ELR (cell line): ENCODE measurements at places on chromosomes 3 and 15.

- DNase-seq: peak; percentile 17
Observed at GRCh38 chr3:101720851-101721840, 3.3 kb upstream of the CEP97 start.

- DNase-seq: no peak
Observed at GRCh38 chr15:52656412-52656811, 22.8 kb downstream of the ATOSA start.

GRCh38 chr3:65927576-65927975, 111.1 kb downstream of the MAGI1 start:
- DNase-seq: peak; percentile 41

DNA sequence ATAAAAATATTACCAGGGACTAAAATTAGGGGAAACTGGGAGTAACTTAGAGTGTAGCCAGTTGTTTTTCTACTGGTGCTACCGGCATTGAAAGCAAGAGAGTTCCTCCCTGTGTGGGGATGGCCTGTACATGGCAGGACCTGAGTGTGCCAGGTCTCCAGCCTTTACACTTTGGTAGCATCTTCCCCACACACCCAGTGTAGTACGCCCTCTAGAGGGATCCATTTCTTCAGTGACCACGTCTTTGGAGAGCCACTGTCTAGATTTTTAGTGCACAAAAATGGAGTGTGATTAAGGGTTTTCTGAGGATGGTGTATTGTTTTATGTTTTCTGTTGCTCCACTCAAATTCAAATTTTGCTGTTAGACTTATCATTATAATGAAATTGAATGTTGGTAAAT, 507.0 kb upstream of the TPRG1 start:
- peak; percentile 60 for DNase-seq

GRCh38 chr3:160677459-160677881, 510 bp downstream of the ARL14 start:
- DNase-seq: peak; percentile 40

DNA sequence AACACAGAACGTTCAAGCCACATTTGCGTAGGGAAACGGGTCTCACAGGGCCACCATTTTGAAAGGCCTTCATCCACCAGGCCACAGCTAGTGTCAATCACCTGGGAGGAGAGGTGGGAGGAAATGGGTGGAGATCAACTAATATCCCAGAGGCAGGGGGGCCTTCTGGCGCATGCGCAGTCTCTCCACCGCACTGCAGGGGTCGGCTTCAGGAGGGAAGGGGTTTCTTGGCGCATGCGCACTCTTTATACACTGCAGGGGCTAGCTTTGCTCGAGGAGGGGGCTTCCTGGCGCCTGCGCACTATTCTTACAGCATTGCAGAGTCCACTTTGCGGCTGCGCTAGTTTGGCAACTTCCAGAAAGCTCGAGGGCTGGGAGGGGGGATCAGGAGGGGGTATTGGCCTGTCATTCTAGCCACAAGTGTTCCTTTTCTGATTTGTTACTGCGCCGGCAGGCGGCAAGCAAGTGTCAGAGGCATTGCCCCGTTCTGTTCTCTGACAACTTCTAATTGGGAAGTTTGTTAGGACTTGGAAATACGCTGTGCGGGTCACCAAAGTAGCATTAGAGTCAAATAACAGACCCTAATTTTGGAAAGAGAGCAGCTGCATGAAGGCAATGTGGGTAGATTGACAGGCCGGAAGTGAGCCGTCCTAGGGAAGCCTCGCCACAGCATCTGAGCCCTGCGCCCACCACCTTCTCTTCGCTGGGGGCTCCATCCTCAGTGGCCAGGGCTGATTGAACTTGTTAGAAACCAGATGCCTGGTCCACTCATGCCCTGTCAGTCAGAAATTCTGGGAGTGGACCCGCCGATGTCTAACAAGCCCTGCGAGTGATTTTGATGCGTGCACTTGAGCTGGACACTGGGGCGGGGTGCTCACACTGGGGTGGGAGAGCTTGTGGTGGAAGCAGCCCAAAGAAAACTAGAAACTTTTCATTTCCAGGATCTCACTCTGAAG, 173.5 kb upstream of the NDN start:
- no peak for DNase-seq

- no peak for DNase-seq
Observed at GRCh38 chr3:170480111-170480510, 61.4 kb downstream of the CLDN11 start.

- DNase-seq: peak; percentile 30
Observed at GRCh38 chr3:125591116-125591760, 4.1 kb downstream of the OSBPL11 start.

GRCh38 chr3:38311476-38311875, 29.4 kb downstream of the SLC22A14 start:
- DNase-seq: no peak

DNA sequence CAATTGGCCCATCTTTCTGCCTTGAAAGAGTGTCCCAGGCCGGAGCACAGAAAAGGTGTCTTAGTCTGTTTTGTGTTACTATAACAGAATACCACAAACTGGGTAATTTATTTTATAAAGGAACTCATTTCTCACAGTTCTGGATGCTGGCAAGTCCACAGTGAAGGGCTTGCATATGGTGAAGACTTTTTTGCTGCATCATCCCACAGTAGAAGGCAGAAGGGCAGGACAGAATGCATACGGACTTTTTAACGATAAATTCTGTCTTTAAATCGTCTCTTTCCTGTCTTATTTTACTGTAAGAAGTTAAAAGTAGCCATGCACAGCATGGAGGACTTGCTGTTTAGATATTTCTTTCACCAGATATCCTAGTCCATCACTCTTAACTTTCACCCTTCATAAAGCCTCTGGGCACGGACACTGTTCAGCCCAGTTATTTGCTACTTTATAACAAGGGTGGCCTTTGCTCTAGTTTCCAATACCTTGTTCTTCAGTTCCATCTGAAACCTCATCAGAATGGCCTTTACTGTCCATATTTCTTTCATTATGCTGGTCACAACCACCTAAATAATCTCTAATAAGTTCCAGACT, 10.3 kb upstream of the EIF1B start:
- DNase-seq: no peak

- no peak for DNase-seq
Observed at GRCh38 chr15:32879980-32880379, 162.2 kb downstream of the GREM1 start.

DNA sequence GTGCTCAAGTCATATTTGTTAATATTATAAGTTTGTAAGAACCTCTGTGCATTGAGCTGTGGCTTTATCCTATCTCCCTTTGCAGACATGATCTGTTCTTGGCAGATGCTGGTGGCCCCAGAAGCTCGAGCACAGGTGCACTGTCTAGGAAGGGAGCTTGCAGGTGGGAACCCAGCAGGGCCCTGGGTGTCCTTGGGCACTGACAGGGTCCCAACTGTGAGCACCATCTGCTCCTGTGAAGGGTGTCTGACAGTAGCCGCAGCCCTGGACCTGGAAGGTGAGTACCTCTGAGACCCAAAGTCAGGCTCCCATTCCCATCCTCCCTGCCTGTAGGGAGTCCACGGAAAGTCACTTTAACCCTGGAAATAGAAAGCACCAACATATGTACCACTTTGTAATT, 2.4 kb upstream of the REC114 start:
- no peak for DNase-seq

GRCh38 chr15:48406911-48407310, 75.7 kb downstream of the DUT start:
- DNase-seq: peak; percentile 32

DNA sequence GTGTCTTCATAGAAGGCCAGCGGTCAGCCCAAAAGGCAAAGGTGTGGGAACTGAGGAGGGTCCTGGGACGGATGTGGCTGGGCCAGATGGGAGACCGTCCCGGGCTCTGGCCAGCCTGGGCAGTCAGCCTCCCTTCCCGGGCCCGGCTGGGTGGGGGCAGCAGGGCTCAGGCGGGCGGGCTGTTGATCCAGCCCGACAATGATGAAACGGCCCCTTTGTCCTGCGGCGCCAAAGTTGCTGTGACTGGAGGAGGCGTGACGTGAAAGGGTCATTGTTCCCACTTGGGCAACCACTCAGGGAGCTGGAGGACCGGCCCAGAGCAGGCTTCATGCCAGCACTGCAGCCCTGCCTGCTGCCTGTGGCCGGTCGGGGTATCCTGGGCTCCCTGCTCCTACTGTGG, 16.5 kb downstream of the DUSP7 start:
- no peak for DNase-seq

DNA sequence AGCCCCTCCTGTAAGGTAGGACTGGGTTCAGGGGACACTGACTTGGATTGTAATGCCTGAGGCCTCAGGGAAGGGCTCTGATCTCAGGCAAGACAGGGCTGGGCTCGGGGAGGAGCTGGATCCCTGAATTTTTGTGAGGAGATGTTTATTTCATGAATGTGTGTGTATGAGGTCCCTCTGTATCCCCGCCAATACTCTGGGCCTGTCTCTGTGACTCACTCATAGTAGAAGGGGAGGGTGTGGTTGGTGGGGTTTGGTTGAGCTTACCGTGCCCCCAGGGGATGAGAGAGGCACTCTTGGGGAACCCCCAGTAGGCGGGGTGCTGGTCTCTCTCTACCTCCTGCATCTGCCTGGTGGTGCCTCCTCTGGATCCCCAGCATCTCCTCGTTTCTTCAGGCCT, 28.1 kb downstream of the RPSA start:
- DNase-seq: peak; percentile 79

GRCh38 chr15:31256378-31257265, 70.0 kb upstream of the KLF13 start:
- no peak for DNase-seq

DNA sequence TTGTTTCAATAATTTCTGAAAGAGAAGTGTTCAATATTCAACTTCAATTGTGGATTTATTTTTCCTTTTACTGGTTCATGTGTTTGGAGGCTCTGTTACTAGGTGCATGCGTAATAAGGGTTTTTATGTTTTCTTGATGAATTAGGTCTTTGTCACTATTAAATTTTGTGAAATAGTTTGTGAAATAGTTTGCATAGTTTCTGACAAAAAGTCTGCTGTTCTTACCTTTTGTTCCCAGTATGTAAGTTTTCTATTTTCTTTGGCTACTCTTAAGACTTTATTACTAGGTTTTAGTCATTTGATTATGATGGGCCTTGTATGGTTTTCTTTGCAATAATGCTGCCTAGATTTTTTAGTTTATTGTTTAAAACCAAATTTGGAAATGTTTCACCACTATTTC, 38.0 kb downstream of the MEF2A start:
- no peak for DNase-seq

DNA sequence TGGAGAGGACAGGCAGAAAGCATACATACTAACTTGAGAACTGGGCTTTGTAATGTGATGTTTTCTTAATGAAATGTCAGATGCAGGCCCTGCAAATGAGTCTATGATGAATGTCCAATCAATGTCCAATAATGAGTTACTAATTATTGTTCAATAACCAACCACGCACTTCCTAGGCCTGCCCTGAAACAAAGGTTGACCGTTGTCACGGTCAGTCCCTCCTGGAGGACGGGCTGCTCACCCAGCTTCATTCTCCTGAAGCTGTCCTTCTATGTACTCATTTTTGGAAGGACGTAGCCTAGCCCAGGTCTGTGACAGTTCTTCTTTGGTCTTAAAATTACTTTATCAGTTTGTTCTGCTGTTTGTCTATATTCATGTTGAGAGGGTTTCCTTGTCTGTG, 8.3 kb upstream of the PDIA5 start:
- no peak for DNase-seq

DNA sequence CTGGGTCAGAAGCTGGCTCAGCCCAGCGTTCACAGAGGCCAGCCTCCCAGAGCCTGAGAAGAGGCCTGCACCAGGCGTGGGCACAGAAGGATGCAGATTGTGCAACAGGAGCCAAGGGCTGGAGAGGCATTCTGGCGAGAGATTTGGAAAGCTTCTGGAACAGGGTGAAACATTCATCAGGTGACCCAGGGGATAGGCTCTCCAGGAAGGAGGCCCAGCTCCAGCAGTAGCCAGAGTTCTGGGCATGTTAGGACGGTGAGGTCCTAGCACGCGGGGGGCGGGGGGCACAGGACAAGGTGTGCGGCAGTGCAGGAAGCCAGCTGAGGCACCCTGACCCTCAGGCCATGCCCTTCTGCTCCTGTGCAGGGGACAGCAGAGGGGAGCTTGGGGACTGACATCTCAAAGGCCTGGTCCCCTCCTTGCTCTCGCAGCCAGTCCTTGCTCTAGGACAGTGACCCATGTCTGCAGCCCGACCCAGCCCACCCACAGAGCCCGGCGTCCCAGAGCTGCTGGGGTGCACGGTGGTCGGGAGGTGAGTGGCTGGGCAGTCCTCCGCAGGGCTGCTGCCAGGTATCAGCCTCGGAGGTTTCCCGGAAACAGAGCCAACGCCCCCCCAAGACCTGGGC, 111.7 kb upstream of the KLF13 start:
- no peak for DNase-seq

- DNase-seq: peak; percentile 45
Observed at GRCh38 chr3:38454178-38454883, 641 bp downstream of the ACVR2B start.

DNA sequence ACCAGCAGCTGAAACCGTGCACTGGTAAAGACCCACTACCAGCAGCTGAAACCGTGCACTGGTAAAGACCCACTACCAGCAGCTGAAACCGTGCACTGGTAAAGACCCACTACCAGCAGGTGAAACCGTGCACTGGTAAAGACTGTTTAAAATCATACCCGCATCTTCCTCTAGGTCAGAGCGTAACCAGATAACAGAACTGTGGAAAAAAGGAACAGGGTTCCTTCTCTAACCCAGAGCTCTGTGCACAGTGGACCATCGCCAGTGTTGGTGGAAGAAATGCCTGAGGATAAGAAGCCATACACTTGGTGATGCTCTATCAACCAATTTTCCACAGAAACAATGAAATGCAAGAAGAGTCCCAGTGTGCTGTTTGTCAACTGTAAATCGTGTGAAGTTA, 243.4 kb downstream of the NTRK3 start:
- DNase-seq: no peak

DNA sequence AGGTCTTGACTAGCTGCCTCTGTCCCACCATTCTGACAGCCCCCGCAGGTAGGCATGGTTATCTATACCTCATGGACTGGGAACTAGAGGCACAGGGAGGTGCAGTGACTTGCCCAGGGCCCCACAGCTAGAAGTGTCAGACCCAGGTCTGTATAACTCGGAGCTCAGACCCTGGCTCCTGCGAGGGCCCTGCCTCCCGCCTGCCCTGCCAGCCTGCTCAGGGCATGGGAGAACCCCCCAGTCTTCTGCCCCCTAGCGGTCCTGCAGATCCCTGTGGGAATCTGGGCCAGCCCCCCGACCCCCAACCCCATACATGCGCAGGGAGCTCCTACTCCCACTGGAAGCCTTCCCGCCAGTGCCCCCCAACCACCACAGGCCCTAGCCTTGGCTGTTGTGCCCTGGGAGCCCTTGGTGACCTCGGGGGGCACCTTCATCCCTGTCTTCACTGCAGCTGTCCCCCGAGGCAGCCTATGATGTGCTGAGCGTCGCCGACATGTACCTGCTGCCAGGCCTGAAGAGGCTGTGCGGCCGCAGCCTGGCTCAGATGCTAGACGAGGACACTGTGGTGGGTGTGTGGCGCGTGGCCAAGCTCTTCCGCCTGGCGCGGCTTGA, 6.9 kb downstream of the ABTB1 start:
- DNase-seq: no peak
